Stimulated activated CD4-positive, alpha-beta T cell treated with anti-CD3 and anti-CD28 coated beads, Interleukin-1b, Interleukin-23, amount 100 ng/mL, for 1 hour (primary cell): ENCODE measurements at places on chromosomes 11 and 22.

DNA sequence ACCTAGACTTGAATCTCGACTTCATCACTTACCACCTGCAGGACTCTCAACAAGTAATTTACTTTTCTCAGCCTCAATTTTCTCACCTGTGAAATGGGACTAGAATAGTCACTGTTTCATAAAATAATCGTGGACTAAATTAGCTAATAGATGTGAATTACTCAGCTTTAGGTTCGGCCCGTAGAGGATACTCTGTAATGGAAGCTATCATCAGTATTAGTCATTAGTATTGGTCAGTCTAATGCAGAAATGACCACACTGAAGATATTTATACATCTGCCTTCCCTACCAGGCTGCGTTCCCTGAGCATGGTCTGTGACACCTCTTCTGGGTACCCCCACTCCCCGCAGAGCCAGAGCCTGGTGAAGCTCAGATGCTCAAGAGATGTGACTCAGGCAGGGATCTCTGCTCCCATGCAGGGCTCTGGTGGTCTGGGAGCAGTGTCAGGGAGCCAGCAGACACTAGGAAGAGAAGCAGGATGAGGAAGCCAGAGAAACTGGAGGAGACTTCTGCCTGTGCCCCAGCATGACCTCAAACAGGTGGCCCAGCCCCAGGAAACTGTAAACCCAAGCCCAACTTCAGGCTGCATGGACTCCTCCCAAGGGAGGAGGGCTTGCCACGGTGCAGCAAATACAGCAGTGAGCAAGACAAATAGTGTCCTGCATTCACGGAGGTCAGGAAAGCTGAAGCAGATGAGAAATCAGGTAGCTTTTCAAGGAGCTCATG lies 88.0 kb upstream of the E2F8 start:
- DNase-seq = no peak

DNA sequence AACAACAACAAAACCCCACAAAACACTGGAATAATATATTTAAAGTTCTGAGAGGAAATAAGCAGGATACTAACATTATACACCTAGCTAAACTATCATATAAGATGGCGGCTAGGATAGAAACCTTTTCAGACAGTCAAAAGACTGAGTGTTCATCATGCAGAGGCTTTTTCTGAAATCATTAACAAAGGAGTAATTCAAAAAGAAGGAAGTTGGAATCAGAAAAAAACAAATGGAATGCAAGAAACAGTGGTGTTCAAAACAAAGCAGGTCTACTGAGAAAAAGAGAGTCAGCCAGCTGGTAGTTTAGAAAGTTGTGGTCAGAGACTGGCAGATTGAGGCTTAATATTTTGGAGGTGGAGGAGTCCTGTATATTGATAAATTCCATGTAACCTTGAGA lies 30.1 kb upstream of the ZBTB44 start:
- no peak for DNase-seq

GRCh38 chr11:11981364-11981763 lies 27.1 kb downstream of the DKK3 start:
- DNase-seq = no peak

DNA sequence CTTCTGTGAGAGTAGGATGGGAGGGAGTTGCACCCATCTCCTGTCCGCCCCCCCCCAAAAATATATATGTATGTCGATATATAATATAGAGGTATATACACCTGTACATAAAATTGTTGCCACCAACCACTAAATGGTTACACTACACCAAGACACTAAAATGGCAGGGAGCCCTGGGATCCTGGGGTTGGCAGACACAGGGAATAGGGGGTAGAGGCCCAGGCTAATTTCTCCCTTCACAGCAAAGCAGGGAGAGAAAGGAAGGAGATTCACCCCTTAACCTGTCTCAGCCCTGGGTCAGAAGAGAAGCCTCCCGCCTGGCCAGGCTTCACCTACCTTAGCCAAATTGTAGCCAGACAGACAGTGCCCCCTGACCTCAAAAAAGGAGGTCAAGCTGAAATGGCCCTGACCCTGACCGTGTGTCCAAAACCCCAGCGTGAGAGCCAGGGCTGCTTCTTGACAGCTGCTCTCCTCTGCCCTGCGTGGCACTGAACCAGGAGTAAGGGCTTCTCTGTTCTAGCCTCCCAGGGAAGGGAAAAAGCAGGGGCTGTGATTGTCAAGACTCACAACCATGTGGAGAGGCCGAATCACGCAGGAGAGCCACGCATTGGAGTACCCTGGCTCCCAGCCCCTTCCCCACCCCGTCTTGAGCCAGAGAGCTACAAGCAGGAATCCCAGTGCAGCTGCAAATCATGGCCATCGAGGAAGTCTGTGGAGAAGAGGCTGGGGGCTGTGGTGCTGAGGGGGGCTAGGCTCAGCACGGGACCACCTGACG lies 40.5 kb downstream of the SGSM3 start:
- DNase-seq = no peak

DNA sequence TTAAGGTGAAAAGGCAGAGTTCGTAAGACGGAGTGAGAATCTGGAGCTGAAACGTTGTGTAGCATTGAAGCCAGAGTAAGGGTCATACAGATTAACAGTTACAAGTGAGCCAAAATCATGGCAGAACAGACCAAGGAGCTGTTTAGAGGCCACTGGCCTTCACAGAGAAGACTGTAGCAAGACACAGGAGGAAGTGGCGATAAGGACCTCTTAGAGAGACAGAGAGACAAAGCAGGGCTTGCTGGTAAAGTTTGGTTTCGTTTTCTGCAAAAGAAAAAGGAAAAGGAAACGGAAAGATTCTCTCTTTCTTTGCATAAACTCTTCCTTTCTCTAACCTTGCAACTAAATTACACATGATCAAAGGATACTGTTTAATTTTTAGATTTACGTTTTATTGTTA lies 83.0 kb downstream of the AASDHPPT start:
- DNase-seq = no peak
